RPMI7951 (cell line): ENCODE measurements at places on chromosomes 3 and 15.

GRCh38 chr3:88147261-88147660 is 2.5 kb upstream of the C3orf38 start:
- DNase-seq, result no peak

DNA sequence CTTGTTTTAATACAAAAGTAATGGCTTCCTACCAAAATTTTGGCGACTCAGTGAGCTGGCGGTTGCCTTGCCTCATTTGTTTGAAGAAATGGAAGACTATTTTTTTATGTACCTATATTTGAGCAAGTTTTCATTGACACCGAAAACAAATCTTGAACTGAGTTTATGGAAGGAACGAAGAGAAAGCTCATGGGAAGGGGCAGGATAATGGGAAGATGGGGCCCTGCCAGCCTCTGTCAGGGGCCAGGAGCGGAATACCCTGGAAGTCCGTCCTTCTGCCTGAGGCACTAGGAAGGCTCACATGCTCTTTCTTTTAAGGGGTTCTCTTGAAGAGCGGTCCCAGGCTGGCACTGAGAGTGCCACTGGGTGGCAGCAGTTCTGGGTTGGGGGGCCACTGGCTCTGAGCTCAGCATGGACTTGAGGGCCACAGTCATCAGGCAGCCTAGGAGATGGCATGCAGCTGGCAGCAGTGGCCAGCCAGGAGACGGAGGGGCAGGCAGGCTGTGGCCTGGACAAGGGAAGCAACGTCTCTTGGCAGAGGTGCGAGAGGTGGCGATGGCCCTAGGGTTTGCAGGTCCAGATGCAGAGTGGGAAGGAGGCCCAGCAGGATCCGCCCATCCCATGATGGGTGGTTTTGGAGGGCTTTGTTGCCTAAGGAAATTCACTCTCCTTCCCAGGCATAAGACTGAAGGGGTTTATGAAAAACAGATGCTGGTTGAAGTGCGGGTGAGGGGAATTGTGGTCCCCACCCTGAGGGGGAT is 41.6 kb downstream of the ISG20 start:
- no peak for DNase-seq

GRCh38 chr3:156448300-156448699 is 106.6 kb downstream of the SSR3 start:
- peak; percentile 54 for DNase-seq

DNA sequence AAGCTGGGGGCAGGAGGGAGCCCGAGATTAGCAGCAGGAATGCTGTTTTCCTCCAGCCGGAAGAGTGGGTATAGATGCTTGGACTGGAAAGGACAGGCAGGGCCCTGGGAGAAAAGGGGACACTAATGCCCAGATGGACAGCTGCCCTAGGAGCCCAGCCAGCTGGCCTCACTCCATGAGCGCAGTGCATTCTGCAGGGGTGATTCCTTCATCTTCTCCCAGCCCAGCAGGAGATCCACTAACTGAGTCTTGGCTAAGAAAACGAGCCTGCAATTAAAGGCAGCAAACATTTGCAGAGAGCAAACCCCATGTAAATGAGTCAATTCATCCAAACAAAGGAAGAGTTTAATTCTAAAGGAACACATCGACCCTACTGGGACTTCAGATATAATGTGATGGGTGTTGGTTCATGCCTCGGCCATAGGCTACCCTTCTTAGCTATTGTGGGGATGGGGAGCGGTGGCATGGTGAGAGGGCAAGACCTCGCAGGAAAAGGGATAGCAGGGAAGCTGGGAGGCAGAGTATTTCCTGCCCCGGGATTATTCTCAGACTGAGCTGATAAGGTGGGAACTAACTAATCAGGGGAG is 13.3 kb upstream of the MINAR1 start:
- no peak for DNase-seq

- DNase-seq, result peak; percentile 37
Observed at GRCh38 chr15:27842526-27842925, 256.6 kb downstream of the OCA2 start.

GRCh38 chr3:53080612-53081205 is 34.8 kb upstream of the SFMBT1 start:
- no peak for DNase-seq

GRCh38 chr3:133733226-133733625 is 13.0 kb upstream of the TF start:
- DNase-seq, result no peak

GRCh38 chr3:79657076-79657475 is 110.7 kb downstream of the ROBO1 start:
- DNase-seq, result no peak

DNA sequence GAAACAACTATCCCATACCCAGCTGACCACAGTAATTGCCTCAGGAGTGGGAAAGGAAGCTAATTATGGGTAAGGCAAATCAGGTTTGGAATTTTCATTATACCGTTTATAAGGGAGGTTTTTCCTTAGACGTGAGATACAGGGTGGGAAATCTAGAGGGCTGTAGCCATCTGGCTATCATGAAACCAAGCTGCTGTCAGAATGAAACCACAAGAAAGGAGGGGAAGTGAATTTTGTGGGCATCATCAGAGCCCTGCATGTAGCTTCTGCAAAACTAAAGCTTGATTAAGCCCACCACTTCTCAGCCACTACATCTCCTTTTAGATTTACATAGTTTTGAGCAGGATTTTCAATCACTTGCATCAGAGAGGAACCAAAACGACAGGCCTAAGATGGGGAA is 893.5 kb downstream of the TUSC7 start:
- DNase-seq, result no peak

DNA sequence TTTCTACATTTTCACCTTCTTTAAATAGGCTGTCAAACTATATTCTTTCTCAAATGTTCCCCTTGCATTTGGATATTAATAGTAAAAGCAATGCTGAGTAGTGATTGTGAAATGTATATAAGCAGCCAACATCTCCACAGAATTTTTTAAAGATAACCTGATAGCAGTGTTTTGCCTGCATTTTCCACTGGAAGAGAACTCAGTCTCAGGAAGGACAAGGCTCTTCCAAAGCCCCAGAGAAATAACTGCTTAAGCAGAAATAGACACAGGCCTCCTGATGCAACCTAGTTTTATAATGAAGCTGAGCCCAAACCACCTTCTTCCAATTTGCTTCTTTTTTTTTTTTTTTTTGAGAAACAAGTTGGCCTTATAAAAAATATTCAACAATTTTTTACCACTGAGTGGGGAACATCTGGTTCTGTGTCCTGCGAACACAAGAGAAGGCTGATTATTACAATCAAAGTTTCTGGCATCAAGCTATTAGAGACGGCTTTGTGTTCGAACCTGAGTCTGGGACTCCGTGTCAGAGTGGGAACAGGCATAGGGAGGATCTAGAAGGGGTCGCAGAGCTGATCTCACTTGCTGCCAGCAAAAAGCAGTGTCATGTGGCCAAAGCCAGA is 332.5 kb upstream of the TBL1XR1 start:
- no peak for DNase-seq

- DNase-seq, result no peak
Observed at GRCh38 chr3:195180490-195181112, 90.4 kb downstream of the XXYLT1 start.

GRCh38 chr15:42723068-42723467 is 13.9 kb downstream of the CDAN1 start:
- DNase-seq, result no peak

- DNase-seq, result peak; percentile 34
Observed at GRCh38 chr15:94576889-94577533, 345.6 kb downstream of the MCTP2 start.

DNA sequence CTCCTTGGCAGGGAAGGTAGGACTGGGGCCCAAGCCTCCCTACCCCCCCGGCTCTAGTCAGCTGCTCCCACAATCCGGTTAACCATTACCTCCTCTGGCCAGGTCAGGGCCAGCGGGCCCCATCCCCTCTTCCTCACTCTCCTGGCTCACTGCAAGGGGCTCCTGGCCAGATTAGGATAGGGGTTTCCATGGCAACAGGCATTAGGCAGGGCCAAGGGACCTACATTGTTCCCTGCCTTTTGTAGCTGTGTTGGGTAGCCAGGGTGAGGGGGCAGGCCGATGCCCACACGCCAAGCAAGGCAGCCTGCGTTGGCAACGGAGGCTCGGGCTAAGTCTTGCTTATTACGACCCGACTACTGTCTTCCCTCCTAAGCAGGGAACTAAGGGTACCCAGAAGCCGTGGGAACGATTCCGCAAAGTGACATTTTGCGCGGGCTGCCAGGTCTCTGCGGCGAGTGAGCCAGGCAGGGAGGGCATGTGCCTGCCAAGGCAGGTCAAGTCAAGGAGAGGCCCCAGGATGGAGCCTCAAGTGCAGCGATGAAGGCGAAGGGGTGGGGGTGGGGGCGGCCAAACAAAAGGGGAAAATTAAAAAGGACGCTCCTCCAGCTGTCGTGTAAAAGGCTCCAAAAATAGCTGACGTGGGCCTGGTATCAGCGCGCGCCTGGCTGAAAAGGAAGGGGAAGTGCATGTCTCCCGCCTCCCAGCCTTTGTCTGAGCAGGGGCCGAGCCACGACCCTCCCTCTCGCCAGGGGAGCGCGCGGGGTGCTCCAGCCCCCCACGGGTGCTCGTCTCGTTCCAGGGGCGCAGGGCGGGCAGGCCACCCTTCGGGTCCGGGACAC is 919 bp downstream of the IDH2 start:
- peak; percentile 25 for DNase-seq

DNA sequence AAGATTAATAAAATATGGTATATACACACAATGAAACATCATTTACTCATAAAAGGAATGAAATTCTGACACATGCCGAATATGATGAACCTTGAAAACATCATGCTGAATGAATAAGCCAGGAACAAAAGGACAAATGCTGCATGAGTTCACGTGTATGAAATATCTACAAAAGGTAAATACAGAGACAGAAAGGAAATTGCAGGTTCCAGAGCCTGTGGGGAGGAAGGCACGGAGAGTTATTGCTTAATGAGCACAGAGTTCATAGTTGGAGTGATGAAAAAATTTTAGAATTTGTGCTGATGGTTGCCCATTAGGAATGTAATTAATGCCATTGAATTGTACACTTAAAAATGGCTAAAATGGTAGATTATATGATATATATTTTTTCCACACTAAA is 49.5 kb downstream of the OCA2 start:
- no peak for DNase-seq

- DNase-seq, result peak; percentile 88
Observed at GRCh38 chr3:9036404-9037131, 73.3 kb upstream of the RAD18 start.

DNA sequence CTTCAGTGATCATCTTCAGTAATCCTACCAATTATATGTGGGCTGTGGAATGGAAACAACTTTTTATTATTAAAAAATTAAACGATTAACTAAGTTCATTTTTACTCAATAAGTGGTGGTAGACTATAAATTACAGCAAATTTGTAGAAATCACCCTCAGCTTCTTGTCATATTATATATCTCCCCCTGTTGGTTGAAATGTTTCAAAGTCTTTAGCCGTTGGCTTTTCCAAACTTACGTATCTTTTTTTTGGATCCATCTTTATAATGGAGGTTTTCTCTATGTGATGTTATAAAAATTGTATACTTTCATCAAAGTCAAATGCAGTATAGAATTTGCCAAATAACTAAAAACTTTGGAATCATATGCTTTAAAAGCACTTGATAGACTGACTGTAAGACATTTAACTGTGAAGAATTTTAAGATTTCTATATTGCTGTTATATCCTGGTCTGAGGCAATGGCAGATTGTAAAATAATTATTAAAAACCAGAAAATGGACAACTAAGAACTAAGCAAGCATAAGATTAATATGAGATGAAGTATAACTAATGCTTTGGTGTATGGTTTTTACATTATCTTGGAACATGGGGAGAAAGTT is 44.7 kb downstream of the ATP11B start:
- peak; percentile 29 for DNase-seq

GRCh38 chr3:101038880-101039279 is 45.7 kb upstream of the ABI3BP start:
- DNase-seq, result peak; percentile 71

GRCh38 chr3:172100482-172100881 is 61.1 kb downstream of the FNDC3B start:
- no peak for DNase-seq

DNA sequence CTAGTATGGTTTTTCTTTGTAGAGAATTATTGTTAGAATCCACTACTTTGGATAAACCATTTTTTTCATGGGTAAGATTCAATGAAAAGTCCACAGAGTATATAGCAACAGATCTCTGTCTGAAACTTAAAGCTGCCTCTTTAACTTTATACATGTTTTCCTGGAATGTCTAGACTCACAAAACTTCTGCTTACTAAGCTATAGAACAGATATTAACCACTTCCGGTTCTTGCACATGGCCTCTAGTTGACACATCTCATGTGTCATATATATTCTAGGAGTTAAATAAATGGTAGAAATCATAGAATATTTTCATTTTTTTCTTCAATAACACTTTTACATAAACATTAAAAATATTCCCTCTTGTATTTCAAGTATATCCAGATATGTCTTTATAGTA is 1693.9 kb downstream of the SI start:
- no peak for DNase-seq

DNA sequence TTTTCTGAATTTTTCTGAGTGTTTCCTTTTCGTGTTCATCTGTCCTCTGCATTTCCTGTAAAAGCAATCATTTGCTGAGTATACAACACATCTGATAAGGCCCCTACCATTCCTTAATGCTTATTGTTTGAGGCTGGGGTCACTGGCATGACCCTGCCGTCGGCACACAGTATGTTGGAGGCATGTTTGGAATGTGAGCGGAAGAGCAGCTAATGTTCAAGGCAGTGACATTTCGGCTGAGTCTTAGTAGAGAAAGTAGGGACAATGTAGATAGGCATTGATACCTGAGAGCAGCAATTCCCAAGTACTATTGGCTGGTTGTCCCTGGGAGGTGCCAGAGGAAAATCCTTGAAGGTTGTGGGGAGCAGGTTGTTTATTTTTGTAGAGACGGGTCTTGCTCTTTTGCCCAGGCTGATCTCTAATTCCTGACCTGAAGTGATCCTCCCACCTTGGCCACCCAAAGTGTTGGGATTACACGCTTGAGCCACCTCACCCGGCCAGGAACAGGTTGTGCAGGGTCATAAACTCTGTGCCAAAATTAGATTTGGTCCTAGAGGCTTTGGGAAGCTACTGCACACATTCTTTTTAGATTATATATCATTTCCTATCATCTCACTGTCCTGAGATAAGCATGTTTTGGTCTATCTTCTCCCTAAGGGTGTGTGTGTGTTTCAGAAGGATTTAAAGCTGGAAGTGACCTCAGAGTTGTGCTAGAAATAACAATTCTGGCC is 13.5 kb downstream of the PTPN23 start:
- no peak for DNase-seq

DNA sequence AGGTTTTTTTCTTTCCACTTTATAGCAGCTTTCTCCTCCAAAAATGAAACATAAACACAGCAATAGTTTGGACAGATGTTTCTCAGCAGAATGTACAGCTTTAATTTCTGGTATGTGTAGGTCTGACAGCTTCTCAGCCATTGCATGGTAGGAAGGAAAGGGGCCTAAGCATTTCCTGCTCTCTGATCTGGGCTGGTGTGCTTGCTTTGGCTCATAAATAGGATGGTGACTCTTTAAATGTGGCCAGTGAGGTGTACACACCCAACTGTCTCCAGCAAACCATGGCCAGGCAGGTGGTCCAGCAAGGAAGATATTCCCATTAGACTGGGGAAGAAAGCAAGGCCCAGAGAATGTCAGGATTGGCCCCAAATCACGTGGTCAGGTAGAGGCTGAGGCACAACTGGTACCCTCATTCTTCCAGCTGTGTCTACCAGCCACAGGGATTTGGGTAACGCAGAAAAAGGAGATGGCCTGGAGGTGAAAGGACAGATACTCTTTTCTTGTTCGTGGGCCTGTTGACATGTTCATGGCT is 52.1 kb downstream of the ITGA11 start:
- DNase-seq, result no peak
